DMS 273 treated with DMSO at 0.1 percent for 48 hours (cell line): ENCODE measurements at places on chromosomes 2 and 18.

DNA sequence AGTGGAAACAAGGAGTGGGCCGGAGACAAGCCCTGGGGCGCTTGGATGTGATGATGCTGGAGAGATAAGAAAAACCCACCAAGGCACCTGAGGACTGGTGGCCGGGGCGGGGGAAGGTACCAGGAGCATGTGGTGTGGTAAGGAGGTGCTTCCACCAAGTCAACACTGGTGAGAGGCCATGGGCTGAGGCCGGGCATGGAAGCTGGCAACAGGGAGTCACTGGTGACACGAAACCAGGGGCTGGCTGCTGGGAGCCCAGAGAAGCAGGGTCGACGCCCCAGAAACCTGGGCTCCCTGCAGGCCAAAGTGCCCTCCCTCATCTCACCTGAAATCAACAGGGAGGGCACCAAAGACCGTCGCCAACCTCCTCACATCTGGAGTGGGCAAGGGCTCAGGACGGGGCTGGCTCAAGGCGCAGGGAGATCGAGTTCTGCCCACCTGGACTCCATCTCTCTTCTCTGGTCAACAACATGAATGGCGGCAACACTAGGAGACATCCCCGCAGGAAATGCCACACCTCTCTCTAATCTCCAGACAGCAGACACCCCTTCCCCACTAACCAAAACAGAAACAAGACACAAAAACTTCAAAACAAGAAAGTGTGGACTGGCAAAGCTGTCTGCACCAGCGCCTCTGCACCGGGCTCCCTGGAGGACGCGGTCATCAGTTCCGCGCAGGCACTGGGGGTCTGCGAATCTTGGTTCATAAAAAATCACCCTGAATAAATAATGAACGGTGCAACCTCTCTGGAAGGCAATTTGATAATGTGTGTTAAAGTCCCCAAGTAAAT lies 185.5 kb downstream of the HDAC4 start:
- no peak for DNase-seq

DNA sequence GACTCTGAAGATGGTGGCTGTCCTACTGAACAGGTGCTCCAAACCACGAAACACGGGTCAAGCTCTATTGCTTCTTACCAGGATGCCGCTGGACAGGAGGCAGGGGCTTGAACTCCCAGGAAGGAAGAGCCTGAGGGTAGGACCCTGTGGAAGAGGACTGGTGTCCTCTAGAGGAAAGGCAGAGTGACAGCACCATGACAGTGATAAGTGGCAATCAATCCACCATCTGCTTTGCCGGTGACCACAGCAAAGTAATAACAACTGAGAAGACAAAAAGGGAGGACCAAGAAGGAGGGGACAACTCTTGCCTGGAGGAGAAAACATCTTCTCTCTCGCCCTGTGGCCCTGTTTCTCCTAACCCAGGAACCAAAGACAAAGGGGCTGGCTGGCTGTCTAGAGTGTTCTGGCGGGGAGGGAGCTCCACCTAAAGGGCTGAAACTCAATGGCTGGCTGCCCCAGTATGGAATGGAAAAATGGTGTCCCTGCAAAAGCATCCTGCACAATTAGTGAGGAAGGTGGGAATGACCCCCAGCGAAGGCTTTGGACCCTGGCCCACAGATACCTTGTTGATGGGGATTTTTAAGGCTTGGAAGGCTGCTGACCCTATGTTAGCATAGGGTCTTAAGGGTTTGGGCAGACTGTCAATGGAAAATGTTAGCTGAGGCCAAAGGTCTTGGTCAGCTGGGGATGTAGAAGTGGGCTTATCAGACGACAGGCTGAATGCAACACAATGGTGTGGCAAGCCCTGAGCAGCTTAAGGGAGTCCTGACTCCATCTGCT lies 35.4 kb downstream of the PROC start:
- DNase-seq, result no peak

DNA sequence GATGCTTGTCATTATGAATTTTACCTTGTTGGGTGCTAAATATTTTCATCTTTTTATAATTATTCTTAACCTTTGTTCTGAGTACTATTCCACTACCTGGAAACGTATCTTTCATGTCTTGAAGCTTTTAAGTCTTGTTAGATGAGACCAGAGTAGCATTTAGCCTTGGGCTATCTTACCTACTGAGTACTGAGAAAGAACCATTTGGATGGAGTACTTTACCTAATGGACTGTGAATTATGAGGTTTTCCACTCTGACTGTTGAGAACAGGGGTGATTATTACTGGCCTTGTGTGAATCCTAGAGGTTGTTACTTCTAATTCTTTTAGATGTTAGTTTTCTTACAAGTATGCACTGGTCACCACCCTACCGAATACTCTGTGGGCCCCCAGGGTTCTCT lies 63.5 kb downstream of the CCDC102B start:
- no peak for DNase-seq

DNA sequence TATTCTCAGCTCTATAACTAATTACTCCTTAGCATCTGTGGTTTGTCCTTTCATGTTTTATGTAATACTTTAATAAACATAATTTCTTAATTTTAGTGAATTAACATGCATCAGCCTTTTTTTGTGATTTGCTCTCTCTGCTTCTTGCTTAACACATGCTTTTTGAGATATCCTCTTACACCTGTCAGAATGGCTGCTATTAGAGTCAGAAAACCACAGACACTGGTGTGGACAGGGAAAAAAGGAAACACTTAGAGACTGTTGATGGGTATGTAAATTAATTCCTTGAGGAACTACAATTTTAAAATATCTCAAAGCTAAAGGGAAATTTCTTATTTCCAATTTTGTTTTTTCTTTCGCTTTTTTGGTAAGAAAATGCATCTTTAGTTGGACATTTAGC lies 549.0 kb downstream of the ZNF804A start:
- DNase-seq, result no peak

- DNase-seq, result no peak
Measured at GRCh38 chr18:34028324-34028723, 196.4 kb downstream of the NOL4 start.

DNA sequence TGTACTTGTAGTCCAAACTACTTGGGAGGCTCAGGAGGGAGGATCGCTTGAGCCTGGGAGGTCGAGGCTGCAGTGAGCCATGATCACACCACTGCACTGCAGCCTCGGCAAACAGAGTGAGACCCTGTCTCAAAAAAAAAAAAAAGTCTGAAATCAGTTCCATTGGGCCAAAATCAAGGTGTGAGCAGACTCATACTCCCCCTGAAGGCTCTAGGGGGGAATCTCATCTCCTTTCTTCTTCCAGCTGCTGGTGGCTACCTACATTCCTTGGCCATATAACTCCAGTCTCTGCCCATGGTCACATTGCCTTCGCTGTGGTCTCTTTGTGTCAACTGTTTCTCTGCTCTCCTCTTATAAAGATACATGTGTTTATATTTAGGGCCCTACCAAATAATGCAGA lies 234.0 kb downstream of the LRRTM1 start:
- DNase-seq, result no peak

DNA sequence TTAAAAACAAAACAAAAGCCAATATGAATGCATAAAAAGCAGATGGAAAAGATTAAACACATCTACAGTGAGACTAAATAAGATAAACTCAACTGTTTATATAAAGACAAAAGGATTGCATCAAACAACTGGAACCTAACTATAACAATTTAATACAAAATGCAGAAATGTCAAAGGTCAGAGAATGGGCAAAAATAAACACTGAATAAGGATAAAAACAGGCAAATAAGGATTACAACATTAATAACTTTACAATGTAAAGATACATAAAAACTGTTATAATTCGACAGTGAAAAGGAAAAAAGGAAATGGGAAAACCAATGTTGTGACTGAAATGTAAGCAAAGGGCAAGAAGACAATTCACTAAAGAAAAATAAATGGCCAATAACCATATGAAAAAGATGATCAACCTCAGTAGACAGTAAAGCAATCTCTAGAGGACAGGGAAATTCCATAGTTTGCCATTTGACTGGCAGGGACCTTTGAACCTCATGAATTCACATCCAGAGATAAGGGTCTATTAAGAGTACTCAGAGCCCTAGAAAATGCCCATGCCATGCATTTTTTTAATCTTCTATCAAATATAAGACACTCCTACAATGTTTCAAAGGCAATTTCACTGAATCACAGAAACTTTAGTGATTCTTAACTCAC lies 83.7 kb downstream of the TMEM131 start:
- DNase-seq, result no peak

DNA sequence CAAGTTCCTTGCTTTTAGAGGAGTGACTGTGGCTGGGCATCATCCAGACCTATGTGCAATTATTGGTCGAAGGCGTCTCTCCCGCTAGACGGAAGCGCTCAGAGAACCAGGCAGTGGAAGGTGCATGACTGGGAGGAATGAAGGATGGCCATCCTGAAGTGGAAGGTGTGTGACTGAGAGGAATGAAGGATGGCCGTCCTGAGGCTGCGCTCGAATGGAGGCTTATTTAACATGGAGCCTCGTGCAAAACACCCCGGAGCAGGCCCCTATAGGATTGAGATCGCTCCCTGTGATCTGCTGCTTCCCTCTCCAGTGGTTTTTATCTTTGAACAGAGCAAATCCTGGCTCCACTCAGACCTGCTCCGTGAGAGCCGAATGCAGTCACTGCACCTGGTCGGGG lies 140.2 kb upstream of the ID2 start:
- DNase-seq, result no peak

DNA sequence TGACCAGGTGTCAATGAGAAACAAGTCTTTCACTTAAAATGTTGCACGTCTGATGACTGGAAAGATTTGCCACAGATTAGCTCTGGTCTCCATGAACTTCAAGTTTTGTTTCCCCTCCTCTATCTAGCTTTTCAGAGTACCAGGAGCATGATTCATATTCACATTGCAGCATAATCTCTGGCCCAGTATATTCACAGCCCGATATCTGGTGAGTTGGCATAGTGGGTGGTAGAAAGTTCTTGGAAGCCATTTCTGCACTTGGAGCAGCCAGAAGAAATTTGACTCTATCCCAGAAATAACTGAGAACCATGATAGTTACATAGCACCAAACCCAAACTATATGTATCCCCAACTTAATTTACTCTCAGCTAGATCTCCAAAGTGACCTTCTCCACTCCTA lies 503.9 kb downstream of the PID1 start:
- no peak for DNase-seq

- DNase-seq, result no peak
Measured at GRCh38 chr2:202373490-202373889, 2.6 kb upstream of the BMPR2 start.

- DNase-seq, result no peak
Measured at GRCh38 chr2:23761638-23762037, 165.3 kb downstream of the ATAD2B start.

- DNase-seq, result no peak
Measured at GRCh38 chr2:39623917-39624316, 41.8 kb upstream of the TMEM178A start.

DNA sequence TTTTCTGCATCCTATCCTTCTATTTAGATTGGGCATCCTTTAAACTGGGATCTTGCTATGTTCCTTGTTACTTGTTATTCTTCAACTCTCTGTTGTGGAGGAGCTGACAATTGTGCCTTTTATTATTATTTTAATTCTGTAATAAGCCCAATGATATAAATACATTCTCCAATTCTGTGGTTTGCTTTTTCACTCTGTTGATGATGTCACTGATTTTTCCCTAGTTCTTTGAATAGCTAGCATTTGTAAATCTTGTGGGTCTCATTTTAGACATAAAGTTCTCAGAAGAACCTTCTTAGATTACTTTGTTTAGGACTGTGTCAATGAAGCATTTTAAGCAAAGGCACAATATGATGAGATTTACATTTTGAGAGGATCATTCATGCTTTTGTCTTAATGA lies 79.5 kb upstream of the SLC8A1 start:
- no peak for DNase-seq

DNA sequence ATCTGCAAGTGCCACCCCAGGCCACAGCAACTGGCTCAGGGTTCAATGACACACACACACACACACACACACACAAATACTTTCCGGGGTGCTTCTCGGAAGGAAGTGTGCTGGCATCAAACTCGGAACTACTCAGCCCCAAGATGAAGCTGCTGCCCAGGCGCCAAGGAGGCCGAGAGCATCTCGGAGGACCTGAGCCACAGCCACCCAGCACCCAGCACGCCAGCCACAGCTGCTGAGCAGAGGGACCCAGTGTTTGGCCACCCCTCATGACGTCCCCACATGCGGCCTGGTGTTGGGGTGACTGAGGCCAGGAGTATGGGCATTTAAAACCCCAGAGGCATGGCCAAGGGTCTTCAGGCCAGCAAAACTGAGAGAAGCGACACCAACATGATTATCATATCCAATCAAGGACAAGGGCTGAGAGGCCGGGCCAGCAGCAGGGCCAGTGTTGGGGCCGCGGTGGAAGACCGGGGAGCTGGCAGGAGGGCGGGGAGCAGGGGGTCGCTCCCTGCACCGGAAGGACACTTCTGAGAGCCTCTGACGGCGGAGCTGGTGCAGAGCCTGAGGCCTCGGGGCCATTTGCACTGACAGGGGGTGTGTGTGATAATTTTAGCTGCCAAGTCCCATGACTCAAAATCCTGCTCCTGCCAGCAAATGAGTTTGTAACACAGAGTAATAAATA lies 61.8 kb downstream of the BIN1 start:
- no peak for DNase-seq

- no peak for DNase-seq
Measured at GRCh38 chr18:63107931-63108330, 211.6 kb downstream of the BCL2 start.

DNA sequence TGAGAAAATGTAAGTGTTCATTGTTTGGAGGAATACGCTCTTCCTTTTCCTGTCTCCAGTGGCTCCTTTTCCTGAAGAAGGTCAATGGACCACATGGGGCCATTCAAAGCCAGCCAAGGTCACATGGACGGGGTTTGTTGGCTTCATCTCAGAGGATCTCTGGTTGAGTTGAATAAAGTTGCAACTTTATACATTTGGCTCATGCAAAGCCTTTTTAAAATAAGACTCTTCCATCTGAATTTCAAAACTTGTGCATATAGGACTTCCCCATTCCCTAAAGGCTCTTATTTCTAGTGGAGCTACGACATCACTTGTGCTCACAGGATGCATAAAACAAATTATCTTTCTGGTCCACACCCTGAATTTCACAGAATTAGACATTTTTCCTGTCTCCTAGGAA lies 235.5 kb downstream of the CMPK2 start:
- DNase-seq, result no peak

GRCh38 chr18:58858591-58859468 lies 5.8 kb upstream of the ZNF532 start:
- no peak for DNase-seq

DNA sequence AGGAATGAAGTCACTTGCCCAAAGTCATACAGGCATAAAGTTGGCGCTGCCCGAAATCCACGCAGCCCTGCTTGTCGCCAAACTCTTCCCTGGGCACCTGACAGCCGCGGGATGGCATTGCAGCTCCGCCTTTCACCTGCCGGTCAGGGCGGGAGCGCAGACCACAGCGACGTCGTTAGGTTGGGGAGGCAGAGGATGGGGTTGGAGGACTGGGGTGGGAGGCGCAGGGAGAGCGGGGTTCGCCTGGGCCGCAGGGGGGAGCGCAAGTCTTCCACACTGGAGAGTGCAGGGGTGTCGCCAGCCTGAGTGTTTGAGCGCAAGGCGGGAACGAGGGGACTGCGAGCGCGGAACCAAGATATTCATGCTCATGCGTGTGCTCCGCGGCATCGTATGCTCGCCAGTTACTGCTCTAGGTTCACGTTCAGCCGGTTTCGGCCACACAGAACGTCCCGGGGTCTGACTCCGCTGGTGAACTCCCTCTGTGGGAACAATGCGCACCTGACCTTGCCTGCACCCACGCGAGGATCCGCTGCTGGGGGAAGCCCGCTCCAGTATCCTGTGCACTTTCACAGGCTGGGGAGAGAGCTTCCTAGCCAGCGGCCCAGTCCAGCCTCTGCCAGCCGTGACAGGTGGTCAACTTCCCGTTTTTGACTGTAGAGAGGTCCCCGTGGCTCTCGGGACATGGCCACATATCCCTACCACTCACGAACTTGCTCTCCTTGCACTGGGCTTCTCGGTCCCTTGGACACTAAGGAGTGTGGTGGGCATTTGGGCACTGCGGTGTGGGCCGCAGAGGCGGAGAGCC lies 767 bp upstream of the NPPC start:
- DNase-seq, result no peak
